ENCODE measurements at places on chromosomes 13 and 19. TPM values are rescaled to one million over a fixed set of nuclear protein-coding genes. Genes with fewer than 3 reads are reported as not detected.

GRCh38 chr13:46154136-46154801, 27.7 kb downstream of the LCP1 start:
- no peak for DNase-seq

GRCh38 chr19:39558624-39559117, 18.7 kb upstream of the EID2 start:
- DNase-seq, result no peak

The PLIN4 gene
- total RNA-seq, result 549 TPM

DNA sequence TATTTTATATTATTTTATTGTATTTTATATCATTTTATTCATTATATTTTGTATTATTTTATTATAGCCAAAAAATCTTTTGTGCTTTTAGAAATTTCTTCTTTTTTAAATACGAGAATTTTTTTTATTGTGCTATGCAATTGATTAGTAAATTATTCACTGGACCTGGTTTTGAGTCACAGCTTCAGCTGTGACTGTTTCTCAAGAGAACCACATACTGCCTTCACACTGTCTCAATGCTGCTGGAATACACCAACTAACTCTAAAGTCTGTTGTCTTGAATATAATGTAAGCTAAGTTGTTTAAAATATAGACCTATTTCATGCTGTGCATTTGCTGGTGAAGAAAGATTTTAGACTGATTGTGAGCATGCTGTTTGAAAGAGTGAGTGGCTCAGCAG, 423.6 kb downstream of the NDFIP2 start:
- no peak for DNase-seq

The WDR88 gene
- not detected for total RNA-seq

DNA sequence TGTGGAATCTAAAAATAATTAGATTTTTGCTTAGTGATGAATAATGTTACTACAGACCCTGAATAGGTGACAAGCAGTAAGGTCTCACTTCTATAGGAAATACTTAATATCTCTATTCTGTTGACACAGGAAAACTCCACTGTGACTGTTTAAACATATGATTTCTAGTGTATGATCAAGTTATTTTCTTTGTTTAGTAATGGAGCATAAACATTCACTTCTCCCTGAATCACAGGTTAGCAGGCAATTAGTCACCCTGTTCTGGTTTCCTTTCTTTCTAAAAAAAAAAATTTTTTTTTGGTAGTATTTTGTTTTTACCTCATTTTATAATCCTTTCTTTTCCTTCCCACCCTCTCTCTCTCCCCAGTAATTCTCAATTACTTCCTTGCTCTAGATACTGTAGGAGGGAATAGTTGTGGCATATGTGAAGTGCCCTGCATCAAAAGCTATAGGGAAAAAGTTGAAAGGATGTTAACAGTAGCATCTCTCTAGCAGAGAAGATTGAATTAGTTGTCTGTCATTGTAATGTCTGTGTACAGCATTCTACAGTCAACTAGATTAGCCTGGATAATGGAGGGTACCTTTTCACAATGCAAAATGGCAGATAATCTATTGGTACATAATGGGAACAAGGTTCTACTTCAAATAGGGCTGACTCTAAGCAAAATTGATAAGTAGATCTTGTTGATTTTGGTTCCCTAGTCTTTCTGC, 3.5 kb downstream of the HS6ST3 start:
- no peak for DNase-seq

DNA sequence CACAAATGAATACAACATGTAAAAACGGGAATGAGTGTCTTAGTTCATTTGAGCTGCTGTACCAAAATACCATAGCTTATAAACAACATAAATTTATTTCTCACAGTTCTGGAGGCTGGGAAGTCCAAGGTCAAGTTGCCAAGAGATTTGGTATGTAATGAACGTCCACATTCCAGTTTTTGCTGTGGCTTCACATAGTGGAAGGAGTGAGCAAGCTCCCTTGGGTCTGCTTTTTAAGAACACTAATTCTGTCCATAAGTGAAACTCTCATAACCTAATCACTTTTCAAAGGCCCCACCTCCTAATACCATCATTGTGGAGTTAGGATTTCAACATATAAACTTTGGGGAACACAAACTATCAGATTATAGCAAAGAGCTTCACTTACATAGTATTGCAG, 1189.6 kb downstream of the PCDH9 start:
- DNase-seq, result no peak

GRCh38 chr13:21040120-21040826, 21.1 kb downstream of the LATS2 start:
- DNase-seq, result no peak

DNA sequence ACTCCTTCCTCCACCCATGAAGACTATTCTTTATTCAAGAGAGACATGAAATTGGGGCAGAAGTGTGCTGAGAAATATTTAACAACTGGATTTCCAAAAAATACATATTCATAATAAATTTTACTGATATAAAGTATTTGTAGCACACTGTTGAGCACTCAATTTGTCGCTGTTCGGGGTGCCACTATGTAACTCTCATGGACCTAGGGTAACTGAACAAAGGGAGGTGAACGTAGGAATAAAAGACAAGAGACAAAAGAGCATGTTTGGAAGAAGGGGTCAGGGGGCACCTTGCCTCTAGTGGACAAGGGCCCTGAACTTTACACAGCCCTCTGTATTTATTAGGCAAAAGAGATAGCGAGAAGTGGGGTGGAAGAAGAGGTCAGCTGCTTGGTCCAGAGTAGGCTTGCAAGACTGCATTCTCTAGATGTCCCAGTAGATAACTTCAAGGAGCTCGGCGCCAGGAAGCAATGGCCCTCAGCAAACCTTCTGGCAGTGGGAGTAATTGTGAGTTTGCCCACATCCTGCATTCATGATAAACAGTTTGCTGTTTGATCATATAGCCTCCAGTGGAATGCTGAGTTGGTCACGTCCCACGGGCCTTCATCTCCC, 4.5 kb upstream of the ZNF175 start:
- DNase-seq, result no peak

The DAZAP1 gene
- total RNA-seq, result 47.7 TPM

DNA sequence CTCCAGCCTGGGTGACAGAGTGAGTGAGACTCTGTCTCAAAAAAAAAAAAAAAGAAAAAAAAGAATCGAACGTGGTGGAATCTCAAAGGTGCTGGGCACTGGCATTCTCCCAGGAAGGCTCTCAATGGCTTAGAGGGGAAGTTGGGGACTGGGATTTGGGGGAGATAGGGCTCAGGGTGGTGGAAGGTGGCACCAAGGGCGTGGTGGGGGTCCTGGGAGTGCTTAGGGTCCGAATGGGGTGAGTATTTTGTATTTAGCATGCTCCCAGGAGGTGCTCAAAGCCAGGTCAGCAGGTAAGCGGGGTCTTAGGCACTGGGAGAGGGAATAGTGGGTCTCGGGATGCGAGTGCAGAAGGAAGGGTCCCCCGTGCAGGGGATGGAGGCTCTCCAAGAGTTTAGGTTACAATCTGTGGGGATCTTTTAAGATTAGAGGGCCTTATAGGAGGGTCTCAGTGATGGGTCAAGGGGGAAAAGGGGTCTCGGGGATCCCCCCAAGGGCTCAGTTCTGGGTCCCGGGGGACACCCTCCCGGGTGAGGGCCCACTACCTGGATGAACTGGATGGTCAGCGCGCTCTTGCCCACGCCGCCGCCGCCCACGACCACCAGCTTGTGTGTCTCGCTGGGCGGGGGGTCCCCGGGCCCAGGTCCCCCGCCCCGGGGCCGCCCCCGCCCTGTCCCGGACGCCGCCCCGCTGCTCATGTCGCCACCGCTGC, 386 bp downstream of the RRAS start:
- DNase-seq, result no peak

DNA sequence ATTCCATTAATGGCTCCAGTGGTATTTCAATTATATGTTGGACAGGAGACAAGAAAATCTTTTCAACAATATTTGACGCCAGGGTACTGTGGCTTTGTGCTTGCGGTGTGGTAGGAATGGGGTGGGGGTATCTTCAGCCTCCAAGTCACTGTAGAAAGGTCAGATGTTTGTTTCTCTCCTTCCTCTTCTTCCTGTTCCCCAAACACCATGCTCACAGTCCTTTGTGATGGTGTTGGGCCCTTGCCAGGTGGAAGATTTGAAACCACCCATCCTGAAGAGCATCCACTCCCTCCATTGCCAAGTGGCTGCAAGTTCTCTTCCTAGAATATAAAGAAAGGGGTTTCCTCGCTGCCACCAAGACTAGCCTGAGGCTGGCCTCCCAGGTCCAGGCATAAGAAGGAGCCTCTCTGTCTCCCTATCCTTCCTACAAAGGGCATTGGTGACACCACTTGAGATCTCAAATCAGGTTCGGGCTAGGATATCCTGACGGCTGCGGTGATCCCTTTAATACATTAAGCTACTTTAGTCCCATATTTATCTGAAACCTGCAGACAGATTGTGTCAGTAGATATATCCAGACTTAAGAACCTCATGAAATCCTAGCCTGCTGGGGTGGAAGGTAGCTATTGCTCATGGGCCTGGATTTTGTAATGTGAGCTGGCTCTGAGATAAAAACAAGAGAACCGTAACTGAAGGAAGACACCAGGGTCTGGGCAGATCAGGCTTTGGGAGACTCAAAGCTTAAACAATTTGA, 64.3 kb upstream of the SIAH3 start:
- no peak for DNase-seq

DNA sequence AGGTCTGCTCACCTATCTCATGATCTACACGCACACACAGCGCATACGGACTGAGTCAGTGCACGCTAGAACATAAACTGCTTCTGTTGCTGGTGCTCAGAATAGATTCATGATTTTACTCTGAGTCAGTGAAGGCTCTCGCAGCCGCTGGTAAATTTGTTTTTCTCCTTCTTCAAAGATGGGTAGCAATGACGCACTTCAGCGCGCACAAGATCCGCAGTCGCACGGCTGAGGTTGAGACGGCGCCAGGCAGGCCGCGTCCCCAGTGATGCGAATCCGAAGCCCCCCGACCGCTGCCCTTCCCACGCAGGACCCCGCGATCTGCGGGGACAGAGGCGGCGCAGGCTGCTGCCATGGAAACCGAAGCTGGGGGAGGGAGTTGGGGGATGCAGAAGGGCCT, 103.7 kb upstream of the USP29 start:
- no peak for DNase-seq

The PEPD gene
- 97.2 TPM for total RNA-seq

The CGB3 gene
- total RNA-seq, result not detected

All from omental fat pad (tissue), 4 donors.